ENCODE measurements at places on chromosomes 3 and 15.

- no peak for DNase-seq
Observed at GRCh38 chr3:24386458-24386857, 108.2 kb downstream of the THRB start.

GRCh38 chr15:89398896-89399237 is 64.2 kb upstream of the POLG start:
- DNase-seq: no peak

DNA sequence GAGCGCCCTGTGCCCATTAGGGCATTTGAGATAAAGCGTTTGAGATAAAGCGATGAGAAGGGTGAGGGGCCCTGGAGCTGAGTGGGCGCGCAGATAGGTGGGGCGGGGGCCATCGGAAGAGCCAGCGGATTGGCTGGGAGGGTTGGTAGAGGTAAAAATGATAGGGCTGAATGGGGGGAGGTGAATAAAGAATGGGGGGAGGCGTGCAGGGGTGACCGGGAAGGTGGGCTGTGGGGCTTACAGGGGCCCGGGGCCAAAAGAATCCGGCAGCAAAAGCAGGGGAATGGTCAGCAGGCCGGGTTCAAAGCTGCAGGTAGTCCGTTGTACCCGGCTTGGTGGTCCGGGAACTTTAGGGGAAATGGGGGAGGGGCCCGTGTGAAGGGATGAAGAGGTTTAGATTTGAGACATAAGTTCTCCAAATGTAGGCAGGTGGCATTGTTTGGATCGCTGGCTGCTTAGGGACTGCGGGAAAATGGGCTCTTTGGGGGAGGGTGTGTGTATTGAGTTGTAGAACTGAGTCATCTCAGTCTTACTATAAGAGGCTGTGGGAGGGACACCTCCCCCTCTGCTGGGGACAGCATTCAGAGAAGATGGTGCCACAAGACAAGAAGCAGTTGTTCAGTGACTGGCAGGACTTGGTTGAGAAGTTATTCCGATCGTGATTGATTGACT is 610 bp downstream of the ARID3B start:
- DNase-seq: peak; percentile 53

GRCh38 chr15:39685999-39686613 is 96.5 kb downstream of the FSIP1 start:
- DNase-seq: peak; percentile 68

DNA sequence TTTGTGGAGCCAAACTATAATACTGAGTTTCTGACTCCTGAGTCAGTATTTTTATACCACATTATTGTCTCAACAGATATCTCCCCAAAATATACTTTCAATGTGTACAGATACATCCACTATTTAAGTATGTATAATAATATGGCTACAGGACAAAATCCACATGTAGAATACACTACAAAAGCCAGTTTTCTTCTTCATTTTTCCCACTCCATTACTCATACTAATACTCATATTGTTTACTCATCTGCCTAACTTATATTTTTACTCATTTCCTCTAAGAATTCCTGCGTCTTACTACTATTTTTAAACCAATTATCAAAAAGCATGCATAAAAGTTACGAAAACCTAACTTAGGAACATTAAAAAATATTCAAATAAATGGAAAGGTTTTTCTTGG is 440.8 kb downstream of the ZNF385D start:
- no peak for DNase-seq

DNA sequence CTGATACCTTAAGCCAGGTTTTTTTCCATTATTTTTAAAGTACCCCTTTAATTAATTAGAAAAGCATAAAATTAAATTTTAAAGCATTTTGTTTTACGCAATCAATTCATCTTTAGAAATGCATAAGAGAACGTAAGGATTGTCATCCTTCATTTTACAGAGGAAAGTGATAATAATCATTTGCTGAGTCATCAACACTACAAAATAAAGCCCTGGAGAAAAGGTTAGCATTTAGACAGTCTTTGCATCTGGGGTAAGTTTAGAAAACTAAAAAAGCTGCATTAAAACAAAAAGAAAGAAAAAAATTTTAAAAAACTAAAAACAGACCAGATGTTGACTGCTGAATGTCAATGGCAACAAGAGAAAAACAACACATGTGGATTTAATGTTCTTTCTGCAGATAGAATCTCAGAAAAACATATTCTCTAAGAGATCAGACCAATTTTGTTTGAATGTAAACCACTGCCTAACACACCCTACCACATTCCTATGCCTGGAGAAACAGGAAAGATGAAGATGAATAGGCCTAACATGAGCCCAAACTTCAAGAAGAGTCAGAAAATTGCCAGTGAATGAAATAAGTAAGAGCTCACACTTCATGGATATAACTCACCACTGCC is 59.9 kb downstream of the SUCNR1 start:
- no peak for DNase-seq

GRCh38 chr3:192170031-192170430 is 557.3 kb downstream of the FGF12 start:
- no peak for DNase-seq

Data from NAMALWA (cell line).